ENCODE measurements at places on chromosomes 1 and 21.
A peak's percentile ranks its signal among the peaks of the same experiment; 100 is the strongest.

- DNase-seq, result no peak
- no peaks in the 10 kb centered on the region for H3K36me3 ChIP-seq
- peaks cover 4% of the 10 kb centered on the region for H3K27me3 ChIP-seq
- H3K27ac ChIP-seq, result no peak overlapping the region
- H3K4me3 ChIP-seq, result no peak overlapping the region
- no peaks in the 10 kb centered on the region for H3K4me1 ChIP-seq
These were observed 6.8 kb downstream of the CASQ2 start for GRCh38 chr1:115761601-115762302.

- H3K4me1 ChIP-seq, result peaks cover 14% of the 10 kb centered on the region
- H3K36me3 ChIP-seq, result peaks cover 1% of the 10 kb centered on the region
- DNase-seq, result no peak
- H3K27me3 ChIP-seq, result peaks cover 5% of the 10 kb centered on the region
- H3K27ac ChIP-seq, result no peak overlapping the region
- no peak overlapping the region for H3K4me3 ChIP-seq
These were observed 6.1 kb upstream of the AK2 start for GRCh38 chr1:33042831-33043230.

- H3K27me3 ChIP-seq, result no peaks in the 10 kb centered on the region
- no peaks in the 10 kb centered on the region for H3K4me1 ChIP-seq
- no peak overlapping the region for H3K27ac ChIP-seq
These were observed 15.5 kb upstream of the PDC start for GRCh38 chr1:186476264-186477040.

- H3K27me3 ChIP-seq, result peaks cover 2% of the 10 kb centered on the region
- H3K4me1 ChIP-seq, result no peaks in the 10 kb centered on the region
- no peak overlapping the region for H3K4me3 ChIP-seq
- H3K27ac ChIP-seq, result no peak overlapping the region
- H3K36me3 ChIP-seq, result peaks cover 3% of the 10 kb centered on the region
These were observed 74.4 kb upstream of the ZNF648 start for GRCh38 chr1:182135946-182136345.

DNA sequence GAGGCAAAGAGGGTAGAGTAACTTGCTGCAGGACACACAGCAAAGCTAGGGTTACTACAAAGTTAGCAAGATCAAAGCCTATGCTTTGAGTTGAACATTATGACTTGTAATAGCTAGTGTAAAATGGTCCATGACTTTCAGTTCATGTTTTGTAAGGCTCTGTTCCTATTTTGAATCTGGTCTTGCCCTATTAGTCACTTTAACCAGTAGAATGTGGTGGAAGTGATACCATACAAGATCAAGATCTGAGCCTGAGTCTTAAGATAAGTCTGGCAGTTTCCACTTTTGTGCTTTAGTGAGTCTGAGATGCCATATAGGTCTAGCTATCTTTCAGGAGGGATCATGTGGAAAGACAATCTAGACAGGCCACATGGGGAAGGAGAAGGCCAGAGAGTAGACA, 282.1 kb upstream of the BRINP3 start:
- no peak for DNase-seq
- H3K27me3 ChIP-seq, result no peaks in the 10 kb centered on the region
- H3K27ac ChIP-seq, result no peak overlapping the region
- H3K4me3 ChIP-seq, result no peak overlapping the region

- no peaks in the 10 kb centered on the region for H3K36me3 ChIP-seq
- H3K4me1 ChIP-seq, result peaks cover 21% of the 10 kb centered on the region
- DNase-seq, result no peak
These were observed 119.7 kb downstream of the HHAT start for GRCh38 chr1:210448297-210448892.

GRCh38 chr1:157442065-157442464, 110.2 kb downstream of the FCRL5 start:
- H3K4me1 ChIP-seq, result no peaks in the 10 kb centered on the region
- H3K27ac ChIP-seq, result no peak overlapping the region
- no peaks in the 10 kb centered on the region for H3K36me3 ChIP-seq
- H3K27me3 ChIP-seq, result no peaks in the 10 kb centered on the region

GRCh38 chr1:53314606-53315005, 13.3 kb downstream of the LRP8 start:
- peak overlapping the region; percentile 44 for H3K27ac ChIP-seq
- H3K36me3 ChIP-seq, result peaks cover 16% of the 10 kb centered on the region
- DNase-seq, result no peak
- H3K27me3 ChIP-seq, result no peaks in the 10 kb centered on the region
- H3K4me3 ChIP-seq, result no peak overlapping the region

- no peaks in the 10 kb centered on the region for H3K36me3 ChIP-seq
- peaks cover 14% of the 10 kb centered on the region for H3K27me3 ChIP-seq
- DNase-seq, result no peak
- H3K4me1 ChIP-seq, result no peaks in the 10 kb centered on the region
- H3K4me3 ChIP-seq, result no peak overlapping the region
These were observed 10.8 kb upstream of the CSF3R start for GRCh38 chr1:36493524-36493923.

- H3K27ac ChIP-seq, result no peak overlapping the region
- DNase-seq, result no peak
- peaks cover 32% of the 10 kb centered on the region for H3K4me1 ChIP-seq
- H3K36me3 ChIP-seq, result peaks cover 13% of the 10 kb centered on the region
- H3K27me3 ChIP-seq, result no peaks in the 10 kb centered on the region
- no peak overlapping the region for H3K4me3 ChIP-seq
These were observed 92.3 kb upstream of the IVNS1ABP start for GRCh38 chr1:185409345-185409744.

- no peak overlapping the region for H3K27ac ChIP-seq
- H3K27me3 ChIP-seq, result no peaks in the 10 kb centered on the region
- no peak overlapping the region for H3K4me3 ChIP-seq
- no peaks in the 10 kb centered on the region for H3K4me1 ChIP-seq
- no peaks in the 10 kb centered on the region for H3K36me3 ChIP-seq
- DNase-seq, result no peak
These were observed 154.2 kb upstream of the ZNHIT6 start for GRCh38 chr1:85862456-85862855.

- no peaks in the 10 kb centered on the region for H3K4me1 ChIP-seq
- no peaks in the 10 kb centered on the region for H3K36me3 ChIP-seq
- H3K27ac ChIP-seq, result no peak overlapping the region
- H3K27me3 ChIP-seq, result peaks cover 3% of the 10 kb centered on the region
- DNase-seq, result no peak
- no peak overlapping the region for H3K4me3 ChIP-seq
These were observed 76.9 kb upstream of the RALGPS2 start for GRCh38 chr1:178648151-178648550.

DNA sequence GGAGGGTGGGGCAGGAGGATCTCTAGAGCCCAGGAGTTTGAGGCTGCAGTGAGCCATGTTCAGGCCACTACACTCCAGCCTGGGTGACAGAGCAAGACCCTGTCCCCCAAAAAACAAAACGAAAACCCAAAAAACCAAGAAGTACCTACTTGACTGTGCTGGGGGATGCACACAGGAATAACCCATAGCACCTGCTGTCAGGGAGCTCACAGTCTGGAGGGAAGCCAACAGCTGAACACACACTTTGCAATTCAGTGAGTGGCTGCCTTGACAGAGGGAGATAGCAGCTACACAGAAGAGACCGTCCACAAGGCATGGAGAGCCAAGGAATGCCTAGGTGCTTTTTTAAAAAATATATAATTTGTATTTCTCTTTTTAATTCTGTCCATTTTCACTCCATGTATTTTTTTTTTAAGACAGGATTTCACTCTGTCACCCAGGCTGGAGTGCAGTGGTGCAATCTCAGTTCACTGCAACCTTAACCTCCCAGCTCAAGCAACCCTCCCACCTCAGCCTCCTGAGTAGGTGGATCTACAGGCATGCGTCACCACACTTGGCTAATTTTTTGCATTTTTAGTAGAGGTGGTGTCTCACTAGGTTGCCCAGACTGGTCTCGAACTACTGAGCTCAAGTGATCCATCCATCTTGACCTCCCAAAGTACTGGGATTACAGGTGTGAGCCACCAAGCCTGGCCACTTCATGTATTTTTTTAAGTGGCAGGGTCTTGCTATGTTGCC, 68.7 kb downstream of the NID1 start:
- peaks cover 1% of the 10 kb centered on the region for H3K36me3 ChIP-seq
- peak overlapping the region; percentile 20 for H3K27ac ChIP-seq
- H3K4me1 ChIP-seq, result peaks cover 52% of the 10 kb centered on the region
- no peak for DNase-seq

GRCh38 chr1:17432412-17432811, 7.1 kb downstream of the RCC2 start:
- H3K4me1 ChIP-seq, result peaks cover 16% of the 10 kb centered on the region
- H3K27ac ChIP-seq, result no peak overlapping the region
- peaks cover 34% of the 10 kb centered on the region for H3K36me3 ChIP-seq
- no peaks in the 10 kb centered on the region for H3K27me3 ChIP-seq

DNA sequence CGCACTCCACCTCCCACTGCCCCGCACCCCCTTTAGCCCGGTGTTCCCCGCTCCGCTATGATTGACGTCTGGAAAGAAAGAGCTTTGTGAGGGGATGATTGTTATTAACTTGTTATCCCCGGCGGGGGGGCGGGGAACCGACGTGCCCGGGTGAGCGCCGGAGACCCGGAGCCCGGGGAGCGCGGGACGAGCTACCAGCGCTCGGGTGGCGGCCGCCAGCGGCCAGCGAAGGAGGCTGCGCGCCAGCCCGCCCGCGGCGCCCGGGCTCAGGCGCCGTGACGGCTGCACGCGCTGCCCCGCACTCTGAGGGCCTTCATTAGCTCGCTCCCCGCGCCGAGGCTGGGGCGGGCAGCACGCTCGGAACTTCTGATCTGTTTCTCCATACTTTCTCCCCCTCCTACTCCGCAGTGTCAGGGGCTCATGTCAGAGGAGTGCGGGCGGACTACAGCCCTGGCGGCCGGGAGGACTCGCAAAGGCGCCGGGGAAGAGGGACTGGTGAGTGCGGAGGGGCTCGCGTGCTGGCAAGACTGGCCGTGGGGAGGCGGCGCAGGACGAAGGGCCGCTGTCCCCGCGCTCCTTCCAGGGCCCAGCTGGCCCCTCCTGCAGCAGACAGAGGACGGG, 2.1 kb downstream of the LHX8 start:
- no peak for DNase-seq
- H3K27me3 ChIP-seq, result peaks cover 79% of the 10 kb centered on the region
- no peak overlapping the region for H3K27ac ChIP-seq
- no peak overlapping the region for H3K4me3 ChIP-seq
- peaks cover 15% of the 10 kb centered on the region for H3K4me1 ChIP-seq

DNA sequence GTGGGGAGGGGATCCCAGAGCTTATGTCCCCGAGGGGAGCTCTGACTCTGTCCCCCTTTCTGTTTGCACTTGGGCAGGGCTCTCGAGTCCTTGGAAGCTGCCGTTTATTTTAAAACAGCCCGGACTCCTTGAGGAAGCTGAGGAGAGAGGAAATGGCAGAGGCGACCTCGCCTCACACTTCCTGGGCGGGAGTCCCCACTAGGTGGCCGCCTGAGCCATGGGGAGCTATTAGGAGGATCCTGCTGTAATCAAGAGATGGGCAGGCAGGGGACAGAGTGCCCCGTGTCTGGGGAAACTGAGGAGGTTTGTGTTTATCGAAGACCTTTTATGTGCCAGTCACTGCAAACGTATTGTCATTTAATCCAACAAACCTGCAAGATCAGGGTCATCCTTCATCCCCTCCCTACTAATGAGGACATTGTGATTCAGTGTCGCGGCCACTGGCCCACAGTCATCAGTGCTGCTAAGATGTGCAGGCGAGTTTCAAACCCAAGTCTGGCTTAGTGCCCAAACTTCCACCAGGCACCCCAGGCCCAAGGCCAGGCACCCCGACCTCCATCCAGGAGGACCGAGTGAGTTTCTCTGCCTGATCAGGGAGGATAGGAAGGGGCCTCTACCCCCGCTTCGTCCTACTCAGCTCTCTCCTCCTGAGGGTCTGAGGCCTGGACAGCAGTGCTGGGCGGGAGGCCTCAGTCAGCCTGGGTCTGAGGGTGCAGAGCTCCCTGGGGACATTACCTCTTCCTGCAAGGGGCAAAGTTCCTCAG, 316.9 kb upstream of the VAMP3 start:
- H3K4me3 ChIP-seq, result no peak overlapping the region
- no peak for DNase-seq
- H3K36me3 ChIP-seq, result no peaks in the 10 kb centered on the region
- no peaks in the 10 kb centered on the region for H3K4me1 ChIP-seq
- no peaks in the 10 kb centered on the region for H3K27me3 ChIP-seq
- H3K27ac ChIP-seq, result no peak overlapping the region

- no peaks in the 10 kb centered on the region for H3K36me3 ChIP-seq
- no peaks in the 10 kb centered on the region for H3K4me1 ChIP-seq
- no peak for DNase-seq
- no peaks in the 10 kb centered on the region for H3K27me3 ChIP-seq
These were observed 118.1 kb downstream of the SYT2 start for GRCh38 chr1:202592146-202592545.
